ENCODE measurements at places on chromosomes 12 and 14. TPM values are rescaled to one million over a fixed set of nuclear protein-coding genes. Genes with fewer than 3 reads are reported as not detected.

Gene OVCH1
- not detected for total RNA-seq

Gene MEG3
- total RNA-seq, result 2.3 TPM

Gene LRRC10
- not detected for total RNA-seq

Gene CFAP251
- 0.51 TPM for total RNA-seq

- no peak overlapping the region for H3K27ac ChIP-seq
- DNase-seq, result no peak
- H3K4me1 ChIP-seq, result no peaks in the 10 kb centered on the region
- no peaks in the 10 kb centered on the region for H3K27me3 ChIP-seq
Measured at GRCh38 chr12:33115716-33116115, 219.1 kb upstream of the PKP2 start.

DNA sequence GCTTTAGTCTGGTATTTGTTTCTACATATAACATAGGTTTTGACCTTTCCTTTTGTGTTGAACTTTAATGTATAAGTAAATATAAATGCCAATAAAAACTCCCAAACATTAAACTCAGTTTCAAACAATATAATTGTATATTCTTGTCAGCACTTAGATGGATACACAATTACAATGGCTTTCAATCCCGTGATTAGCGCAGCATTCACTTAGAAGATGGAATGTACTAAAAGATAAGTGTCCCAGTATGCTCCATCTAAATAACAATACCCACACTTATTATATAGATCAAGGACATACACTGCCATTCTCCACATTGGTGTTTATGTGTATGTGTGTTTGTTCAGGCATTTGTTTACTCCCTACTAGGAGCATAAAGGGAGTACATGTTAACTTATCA, 193.1 kb downstream of the SOX5 start:
- no peaks in the 10 kb centered on the region for H3K4me1 ChIP-seq
- DNase-seq, result no peak
- no peak overlapping the region for H3K27ac ChIP-seq
- no peak overlapping the region for H3K4me3 ChIP-seq
- H3K27me3 ChIP-seq, result no peaks in the 10 kb centered on the region
- H3K36me3 ChIP-seq, result no peaks in the 10 kb centered on the region

- no peak overlapping the region for H3K27ac ChIP-seq
- no peaks in the 10 kb centered on the region for H3K36me3 ChIP-seq
- H3K4me3 ChIP-seq, result no peak overlapping the region
- no peaks in the 10 kb centered on the region for H3K27me3 ChIP-seq
Measured at GRCh38 chr12:4191642-4192041, 81.9 kb upstream of the CCND2 start.

All from T-cell (primary cell).